Epithelial cell of alveolus of lung (primary cell): ENCODE measurements at places on chromosomes 12 and 14. TPM values are rescaled to one million over a fixed set of nuclear protein-coding genes. Genes with fewer than 3 reads are reported as not detected.

Gene MAP3K9
- 0.48 and 1.7 TPM in 2 replicates for total RNA-seq

Gene OR11H12
- not detected in 2 replicates for total RNA-seq

Gene ALX1
- 0.26 TPM in 1 of 2 replicates, not detected in the other for total RNA-seq

Gene AHNAK2
- 7.6 and 22.5 TPM in 2 replicates for total RNA-seq

Gene PPP2R5C
- 57.8 and 81.1 TPM in 2 replicates for total RNA-seq

Gene RPL10L
- total RNA-seq = not detected in 2 replicates

Gene IFI27
- total RNA-seq = 37.6 TPM in 1 of 2 replicates, not detected in the other

Gene NANOG
- not detected in 2 replicates for total RNA-seq

Gene KRT71
- not detected in 2 replicates for total RNA-seq

Gene KRT6B
- total RNA-seq = 1.0 TPM in 1 of 2 replicates, not detected in the other

Gene BMP4
- 14.6 and 117 TPM in 2 replicates for total RNA-seq

Gene PDE3A
- total RNA-seq = 3.6 and 20.3 TPM in 2 replicates

Gene POLE2
- total RNA-seq = 3.9 and 25.7 TPM in 2 replicates

Gene FOXA1
- 2.1 and 2.7 TPM in 2 replicates for total RNA-seq

Gene C14orf180
- not detected in 2 replicates for total RNA-seq
